Activated CD4-positive, alpha-beta T cell treated with anti-CD3 and anti-CD28 coated beads, Interleukin-2, amount 50 U/mL, for 48 hours (primary cell): ENCODE measurements at places on chromosomes 1 and 21.

GRCh38 chr21:33360281-33360680 is 35.5 kb downstream of the IFNAR1 start:
- no peak for DNase-seq

GRCh38 chr1:41487126-41488039 is 2.9 kb upstream of the EDN2 start:
- DNase-seq: no peak

- no peak for DNase-seq
Observed at GRCh38 chr21:39881661-39882060, 14.4 kb downstream of the PCP4 start.

- DNase-seq: no peak
Observed at GRCh38 chr1:167947733-167948132, 10.9 kb upstream of the MPC2 start.

- no peak for DNase-seq
Observed at GRCh38 chr1:221801251-221801661, 59.4 kb upstream of the DUSP10 start.

- no peak for DNase-seq
Observed at GRCh38 chr1:66267201-66267940, 266.6 kb upstream of the SGIP1 start.

- DNase-seq: no peak
Observed at GRCh38 chr1:108758796-108759195, 12.3 kb downstream of the STXBP3 start.

DNA sequence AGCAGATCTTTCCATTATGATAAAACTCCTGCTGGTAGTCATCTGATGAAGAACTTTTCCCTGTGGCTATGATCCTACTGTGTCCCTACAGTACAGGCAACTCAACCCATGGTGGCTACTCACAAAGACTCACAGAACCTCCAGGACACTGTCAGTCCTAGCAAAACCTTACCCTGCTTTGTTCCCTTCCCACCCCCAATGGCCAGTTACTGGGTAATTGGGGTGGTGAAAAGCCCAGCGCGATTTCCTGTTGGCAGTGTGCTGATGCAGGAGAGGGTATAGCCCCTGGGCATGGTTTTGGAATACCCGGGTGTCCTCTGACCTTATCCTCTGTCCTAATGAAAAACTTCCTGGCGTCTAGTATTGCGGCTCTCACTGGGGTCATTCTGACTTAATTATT is 533 bp upstream of the RGL1 start:
- no peak for DNase-seq

DNA sequence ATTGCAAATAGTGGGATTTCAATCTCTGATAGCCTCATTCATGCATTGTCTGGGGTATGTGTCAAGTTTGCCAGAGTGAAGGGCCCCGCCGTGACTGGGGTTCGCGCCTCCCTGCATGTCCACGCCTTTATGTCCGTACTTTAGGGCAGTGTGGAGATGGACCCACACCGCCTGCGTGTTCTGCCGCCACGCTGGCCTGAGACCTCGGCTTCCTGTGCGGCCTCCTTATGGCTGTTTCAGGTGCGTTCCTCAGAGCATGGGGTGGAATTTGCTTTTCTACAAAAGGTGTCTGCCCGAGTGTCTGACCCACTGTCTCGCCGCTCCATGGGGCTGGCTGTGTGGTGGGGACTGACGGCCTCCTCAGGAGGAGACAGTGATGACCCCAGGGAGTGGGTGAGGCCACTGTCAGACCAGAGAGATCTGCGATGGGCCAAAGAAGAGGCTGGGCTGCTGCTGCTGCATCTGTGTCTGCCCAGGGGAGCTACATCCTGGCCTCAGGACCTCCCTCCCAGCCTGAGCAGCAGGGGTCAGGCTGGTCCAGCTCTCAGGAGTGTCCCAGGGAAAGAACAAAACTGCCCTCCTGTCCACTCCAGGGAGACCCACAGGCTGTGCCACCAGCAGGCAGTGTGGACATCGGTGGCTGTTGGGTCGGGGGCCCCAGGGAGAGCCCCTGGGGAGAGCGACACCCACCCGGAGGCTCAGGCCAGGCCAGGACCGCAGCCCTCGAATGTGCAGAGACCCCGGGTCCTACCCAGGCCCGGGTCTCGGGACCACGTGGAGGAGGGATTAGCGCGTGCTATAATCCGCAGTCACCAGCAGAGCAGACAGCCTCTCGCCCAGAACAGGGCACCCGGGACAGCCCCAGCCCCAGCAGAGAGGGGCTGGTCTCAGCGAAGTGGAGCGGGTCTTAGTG is 9.8 kb upstream of the SLC19A1 start:
- peak; percentile 23 for DNase-seq

DNA sequence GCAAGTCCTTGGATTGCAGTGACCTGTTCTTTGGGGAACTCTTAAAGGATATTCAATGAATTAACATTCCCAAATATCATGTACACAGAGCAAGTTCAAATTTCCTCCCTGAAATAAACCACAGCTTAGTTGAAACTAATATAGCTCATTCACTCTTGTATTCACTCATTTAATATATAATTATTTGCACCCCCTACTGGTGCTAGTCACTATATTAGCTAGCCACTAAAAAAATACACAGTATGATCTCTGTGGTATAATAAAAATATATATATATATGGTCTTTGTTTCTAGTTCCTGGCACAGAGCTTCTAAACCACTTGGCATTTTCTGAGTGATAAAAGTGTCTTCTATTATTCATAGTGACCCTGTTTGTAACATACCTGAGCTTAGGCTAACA is 177.3 kb upstream of the LYPLAL1 start:
- no peak for DNase-seq

DNA sequence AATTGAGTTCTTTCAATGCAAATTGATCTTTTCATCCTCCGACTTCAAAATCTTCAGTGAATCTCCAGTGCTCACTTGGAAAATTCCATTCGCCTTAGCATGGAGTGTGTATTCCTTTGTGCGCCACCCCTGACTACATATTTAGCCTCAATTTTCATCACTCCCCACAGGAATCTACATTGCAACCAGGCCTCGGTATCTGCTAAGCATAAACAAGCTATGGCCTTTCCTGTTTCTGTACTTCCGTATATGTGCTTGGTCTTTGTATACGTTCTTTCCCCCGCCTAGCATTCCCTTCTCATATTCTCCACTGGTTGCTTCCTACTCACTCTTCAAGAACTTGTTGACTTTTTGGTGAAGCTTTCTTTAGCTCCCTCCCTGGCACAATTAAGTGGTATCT is 470.8 kb downstream of the LMO4 start:
- no peak for DNase-seq

- no peak for DNase-seq
Observed at GRCh38 chr1:168087696-168088095, 49.0 kb downstream of the GPR161 start.

- DNase-seq: no peak
Observed at GRCh38 chr1:24644100-24644384, 940 bp downstream of the SRRM1 start.

GRCh38 chr21:25234857-25235801 is 372.2 kb downstream of the MRPL39 start:
- DNase-seq: no peak

GRCh38 chr1:72670902-72671301 is 388.6 kb upstream of the NEGR1 start:
- no peak for DNase-seq

- DNase-seq: no peak
Observed at GRCh38 chr1:157091668-157092273, 7.8 kb downstream of the ETV3L start.

- no peak for DNase-seq
Observed at GRCh38 chr1:87685311-87686135, 356.8 kb downstream of the LMO4 start.

GRCh38 chr1:234373959-234374254 is 651 bp downstream of the COA6 start:
- no peak for DNase-seq
